ENCODE measurements at places on chromosomes 11 and 22.

DNA sequence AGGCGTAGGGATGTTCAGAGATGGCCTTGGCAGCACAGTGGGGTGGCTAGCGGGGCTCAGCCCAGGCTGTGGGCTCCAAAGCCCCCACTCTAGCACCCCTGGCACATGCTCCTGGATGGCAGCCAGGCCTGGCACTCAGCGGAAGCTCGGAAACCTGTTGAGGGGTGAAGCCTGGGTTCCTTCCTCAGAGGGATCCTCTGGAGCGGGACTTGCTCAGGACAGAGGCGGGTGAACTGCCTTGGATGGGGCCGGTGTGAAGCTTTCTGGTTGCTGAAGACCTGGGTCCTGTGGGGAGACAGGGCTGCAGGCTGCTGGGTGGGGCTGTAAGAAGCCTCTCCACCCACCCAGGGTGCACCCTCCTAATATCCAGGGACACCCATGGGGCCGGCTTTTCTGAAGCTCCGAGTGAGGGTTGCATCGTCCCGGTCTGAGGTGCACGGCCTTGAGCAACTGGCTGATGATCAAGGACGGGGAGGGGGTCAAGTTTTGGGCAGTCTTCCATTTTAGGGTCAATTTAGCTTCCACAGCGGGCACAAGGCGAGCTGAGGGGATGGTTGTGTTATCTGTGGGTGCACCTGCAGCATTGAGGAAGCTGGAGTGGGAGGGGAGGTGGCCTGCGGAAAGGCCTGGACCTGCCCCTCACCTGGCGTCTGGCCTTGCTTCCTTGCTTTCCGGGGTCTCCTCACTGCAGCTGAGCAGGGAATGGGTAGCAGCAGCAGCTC, 5.2 kb downstream of the MRGPRE start:
- no peak for DNase-seq

DNA sequence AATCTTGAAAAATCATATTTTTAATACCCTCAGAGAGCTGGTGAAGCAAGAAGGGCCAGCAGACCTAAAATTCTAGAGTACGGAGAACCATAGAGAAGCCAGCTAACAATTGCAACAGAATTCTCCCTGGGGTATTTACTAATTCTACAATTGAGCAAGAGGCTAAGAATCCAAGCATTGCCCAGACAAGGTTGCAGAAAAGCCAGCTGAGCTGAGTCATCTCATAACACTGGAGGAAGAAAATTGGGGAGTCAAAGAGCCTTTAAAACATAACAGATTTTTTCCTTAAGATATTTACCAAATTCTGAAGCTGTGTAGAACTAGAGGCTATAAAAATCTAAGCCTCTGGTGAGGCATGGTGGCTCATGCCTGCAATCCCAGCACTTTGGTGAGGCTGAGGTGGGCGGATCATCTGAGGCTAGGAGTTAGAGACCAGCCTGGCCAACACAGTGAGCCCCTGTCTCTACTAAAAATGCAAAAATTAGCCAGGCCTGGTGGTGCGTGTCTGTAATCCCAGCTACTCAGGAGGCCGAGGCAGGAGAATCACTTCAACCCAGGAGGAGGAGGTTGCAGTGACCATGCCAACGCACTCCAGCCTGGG, 13.6 kb upstream of the TMEM216 start:
- DNase-seq, result no peak

GRCh38 chr11:35245786-35246185, 106.8 kb downstream of the CD44 start:
- no peak for DNase-seq

GRCh38 chr11:115613986-115614632, 109.9 kb upstream of the CADM1 start:
- no peak for DNase-seq

DNA sequence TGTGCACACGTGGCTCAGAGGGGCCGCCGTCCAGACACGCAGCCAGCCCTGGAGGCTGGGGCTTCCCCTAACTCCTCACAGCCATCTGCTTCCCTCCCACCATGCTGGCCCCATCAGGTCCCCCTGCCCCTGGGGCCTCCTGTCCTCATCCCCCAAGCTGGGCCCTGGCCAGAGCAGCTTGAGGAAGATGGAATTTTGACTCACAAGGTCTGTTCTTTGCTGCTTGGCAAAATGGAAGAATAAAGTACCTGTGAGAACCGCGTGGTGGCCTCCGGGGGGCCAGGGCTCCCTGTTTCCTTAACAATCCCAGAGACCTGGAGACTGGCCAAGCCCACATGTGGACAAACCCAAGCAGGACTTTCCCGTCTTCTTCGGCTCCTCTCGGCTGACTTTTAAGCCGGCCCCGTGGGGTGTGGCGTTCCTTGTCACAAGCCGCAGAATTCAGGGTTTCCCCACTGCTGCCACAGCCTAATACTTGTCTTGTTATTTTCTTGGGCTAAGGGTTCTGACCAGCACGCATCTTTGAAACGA, 872.8 kb downstream of the BRD1 start:
- no peak for DNase-seq

DNA sequence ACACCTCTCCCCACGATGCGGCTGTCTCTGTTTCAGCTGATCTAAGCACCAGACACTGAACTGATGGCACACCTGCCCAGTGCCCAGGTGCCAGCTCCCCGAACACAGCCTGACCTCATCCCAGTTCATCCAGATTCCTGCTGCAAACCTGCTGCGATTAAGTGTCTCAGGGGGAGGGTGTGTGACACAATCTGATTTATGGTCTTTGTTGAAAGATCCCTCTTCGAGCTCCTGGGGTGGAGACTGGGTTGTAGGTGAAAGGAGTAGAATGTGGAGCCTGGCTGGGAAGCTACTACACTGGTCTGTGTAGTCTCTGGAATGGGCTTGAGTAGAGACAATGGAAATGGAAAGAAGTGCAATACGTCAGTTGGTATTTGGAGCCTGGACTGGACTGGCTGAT, 390.3 kb downstream of the SHANK2 start:
- no peak for DNase-seq

All from NCI-H187 (cell line).